ENCODE measurements at places on chromosomes 3 and 15.

DNA sequence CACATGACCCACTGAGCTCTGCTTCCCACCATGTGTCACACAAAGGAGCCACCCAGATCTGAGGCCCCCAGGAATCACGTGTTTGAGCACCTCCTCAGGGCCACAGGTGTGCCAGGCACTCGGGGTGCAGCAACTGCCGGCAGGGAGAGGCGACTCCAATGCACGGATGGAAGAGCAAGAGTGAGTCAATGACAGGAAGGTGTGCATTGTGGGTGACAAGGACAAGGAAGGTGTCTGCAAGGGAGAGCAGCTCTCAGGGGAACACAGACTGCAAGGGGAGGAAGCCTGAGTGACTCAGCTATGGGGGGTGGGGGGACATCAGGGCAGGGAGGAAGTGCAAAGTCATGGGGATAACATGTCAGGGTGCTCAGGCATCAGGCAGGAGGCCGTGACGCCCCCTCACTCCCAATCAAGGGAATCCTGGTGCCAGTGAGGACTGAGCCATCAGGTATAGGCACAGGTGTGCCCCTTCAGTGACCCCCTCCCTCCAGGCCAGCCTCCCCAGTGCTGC, 67.4 kb downstream of the NUP210 start:
- peak; percentile 49 for DNase-seq

GRCh38 chr3:87136066-87136596, 91.0 kb upstream of the CHMP2B start:
- no peak for DNase-seq

DNA sequence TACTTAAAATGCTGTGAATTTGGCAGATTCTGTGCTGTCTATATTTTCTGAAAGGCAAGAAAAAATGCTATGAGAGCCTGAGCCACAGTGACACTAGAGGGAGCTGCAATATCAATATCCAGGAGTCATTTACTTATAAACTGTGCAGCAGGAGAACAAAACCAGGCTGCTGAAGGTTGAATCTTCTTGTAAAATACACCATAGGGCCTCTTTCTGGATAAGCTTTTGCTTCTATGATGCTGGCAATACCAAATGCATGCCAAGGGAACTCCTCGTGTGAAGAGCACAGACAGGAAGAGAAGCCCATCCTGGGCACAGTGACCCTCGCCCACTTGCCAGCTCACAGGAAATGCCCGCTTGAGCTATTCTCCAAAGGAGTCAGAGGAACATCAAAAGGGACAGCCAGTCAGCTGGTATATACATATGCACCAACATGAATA, 48.0 kb upstream of the TSPAN3 start:
- peak; percentile 21 for DNase-seq

GRCh38 chr3:122942937-122943827, 84.4 kb downstream of the SEMA5B start:
- peak; percentile 20 for DNase-seq

- DNase-seq = no peak
Measured at GRCh38 chr3:171778493-171778892, 31.8 kb downstream of the PLD1 start.

GRCh38 chr15:67065531-67066005, at the start of gene SMAD3:
Gene SMAD3 (plus strand): TSS chr15:67065602. CDS start chr15:67066155, 553 bp downstream.
- DNase-seq = peak; percentile 71

DNA sequence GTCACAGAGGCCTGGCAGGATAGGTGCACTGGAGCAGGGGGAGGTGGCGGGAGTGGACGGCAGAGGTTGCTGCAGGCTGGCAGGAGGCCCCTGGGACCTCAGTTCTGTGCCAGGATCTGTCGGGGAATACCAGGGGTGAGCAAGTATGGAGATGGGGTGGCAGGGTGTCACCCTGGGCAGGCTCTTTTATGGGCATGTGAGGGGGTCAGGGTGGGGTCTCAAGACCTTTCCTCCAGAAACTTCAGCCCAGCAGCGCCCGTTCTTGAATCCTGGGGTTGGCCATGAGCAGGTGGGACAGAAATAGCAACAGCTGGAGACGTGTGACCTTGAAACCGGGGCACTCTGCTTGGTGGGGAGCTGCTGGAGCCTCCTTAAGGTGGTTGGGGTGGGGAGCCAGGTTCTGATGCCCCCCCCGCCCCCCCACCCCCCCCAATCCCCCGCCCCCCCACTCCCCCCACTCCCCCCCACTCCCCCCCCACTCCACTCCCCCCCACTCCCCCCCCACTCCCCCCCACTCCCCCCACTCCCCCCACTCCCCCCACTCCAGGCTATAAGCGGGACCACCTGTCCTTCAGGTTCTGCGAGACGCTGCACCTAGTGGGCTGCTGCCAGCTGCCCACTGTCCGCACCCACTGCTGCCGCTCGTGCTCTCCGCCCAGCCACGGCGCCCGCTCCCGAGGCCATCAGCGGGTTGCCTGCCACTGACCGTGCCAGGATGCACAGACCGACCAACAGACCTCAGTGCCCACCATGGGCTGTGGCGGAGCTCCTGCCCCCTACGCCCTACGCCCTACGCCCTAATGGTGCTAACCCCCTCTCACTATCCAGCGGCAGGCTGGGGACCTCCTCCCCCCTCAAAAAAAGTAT, 84.9 kb downstream of the TBC1D2B start:
- no peak for DNase-seq

GRCh38 chr15:58551084-58551763, 119.4 kb downstream of the LIPC start:
- no peak for DNase-seq

GRCh38 chr3:186879781-186880180, 37.3 kb downstream of the ADIPOQ start:
- DNase-seq = no peak

DNA sequence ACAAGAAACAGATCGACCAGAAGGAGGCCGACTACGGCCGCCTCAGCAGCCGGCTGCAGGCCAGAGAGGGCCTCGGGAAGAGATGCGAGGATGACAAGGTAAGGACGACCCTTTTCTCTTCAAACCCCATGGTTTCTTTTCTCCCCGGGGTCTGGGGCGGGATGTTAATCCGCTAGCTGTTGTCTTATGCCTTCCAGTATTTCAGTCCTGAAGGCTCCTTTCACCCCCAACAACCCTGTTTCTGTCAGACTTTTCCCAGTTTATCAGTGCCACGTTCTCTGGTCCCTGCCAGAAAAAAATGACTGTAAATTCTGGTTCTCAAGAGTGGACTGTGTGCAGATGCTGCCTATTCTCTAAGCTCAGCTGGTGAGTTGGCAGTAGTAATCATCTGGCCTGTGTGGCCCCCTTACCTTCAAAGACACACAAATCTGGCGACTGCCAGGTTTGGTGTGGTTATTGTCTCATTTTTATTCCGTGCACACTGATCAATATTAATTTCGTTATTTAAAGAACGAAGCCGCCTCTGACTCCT, 806 bp downstream of the GOLM2 start:
- DNase-seq = no peak

GRCh38 chr15:31828594-31828993, 201.7 kb upstream of the CHRNA7 start:
- no peak for DNase-seq

DNA sequence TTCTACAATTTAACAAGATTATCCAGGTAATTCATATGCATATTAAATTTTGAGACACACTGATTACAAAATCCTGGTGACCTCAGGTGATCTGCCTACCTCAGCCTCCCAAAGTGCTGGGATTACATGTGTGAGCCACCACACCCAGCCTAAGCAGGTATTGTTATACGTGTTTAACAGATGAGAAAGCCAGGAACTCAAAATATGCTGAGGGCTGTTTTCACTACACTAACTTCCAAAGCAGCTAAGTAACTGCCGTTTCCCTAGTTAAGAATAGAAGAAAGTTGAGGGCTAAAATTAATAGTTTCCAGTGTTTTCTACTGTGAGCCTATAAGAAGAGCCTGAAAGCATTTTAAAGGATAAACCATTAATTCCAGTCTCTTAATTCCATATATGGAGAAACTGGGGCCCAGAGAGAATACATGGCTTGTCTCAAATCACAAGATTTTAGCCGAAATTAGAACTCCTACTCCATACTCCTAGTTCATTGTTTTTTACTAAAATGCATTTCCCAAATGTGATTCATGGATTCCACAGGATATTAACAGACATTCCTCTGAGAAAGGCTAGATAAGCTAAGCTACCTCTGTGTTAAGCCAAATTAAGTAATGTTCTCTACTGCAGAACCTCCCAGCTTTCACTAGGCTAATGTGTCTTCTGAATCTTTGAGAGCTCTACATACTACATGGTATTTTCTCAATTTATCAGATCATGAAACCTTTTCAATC, 17.0 kb upstream of the AVEN start:
- DNase-seq = no peak

GRCh38 chr15:27933562-27933961, 165.6 kb downstream of the OCA2 start:
- no peak for DNase-seq

DNA sequence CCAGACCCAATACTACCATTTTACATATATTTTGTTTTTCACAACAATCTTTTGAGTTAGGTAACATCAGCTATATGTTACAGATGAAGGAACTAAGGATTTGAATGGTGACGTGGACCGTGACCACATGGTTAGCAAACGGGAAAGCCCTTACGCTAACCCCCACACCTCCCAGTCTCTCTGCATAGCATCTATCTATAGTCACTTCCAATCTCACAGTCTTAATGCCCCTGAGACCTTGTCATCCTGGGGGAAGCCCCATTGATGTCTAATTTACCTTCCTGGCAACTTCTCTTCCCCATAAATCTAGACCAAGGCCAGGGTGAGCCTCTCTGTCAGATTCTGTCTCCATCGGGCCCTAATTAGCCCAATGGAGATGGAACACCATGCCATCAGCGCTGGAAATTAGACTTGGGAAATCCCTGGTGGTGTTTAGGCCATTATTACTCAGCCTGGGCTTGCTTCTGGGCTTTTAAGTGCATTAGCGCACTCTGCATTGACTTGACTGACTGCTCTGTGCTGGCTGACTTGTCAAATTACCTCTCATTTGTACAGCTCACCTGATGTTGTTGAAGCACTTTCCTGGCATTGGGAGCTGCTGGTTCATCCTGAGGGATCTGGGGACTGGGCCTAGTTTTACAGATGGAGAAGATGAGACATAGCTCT, 34.0 kb upstream of the SH3GL3 start:
- no peak for DNase-seq

DNA sequence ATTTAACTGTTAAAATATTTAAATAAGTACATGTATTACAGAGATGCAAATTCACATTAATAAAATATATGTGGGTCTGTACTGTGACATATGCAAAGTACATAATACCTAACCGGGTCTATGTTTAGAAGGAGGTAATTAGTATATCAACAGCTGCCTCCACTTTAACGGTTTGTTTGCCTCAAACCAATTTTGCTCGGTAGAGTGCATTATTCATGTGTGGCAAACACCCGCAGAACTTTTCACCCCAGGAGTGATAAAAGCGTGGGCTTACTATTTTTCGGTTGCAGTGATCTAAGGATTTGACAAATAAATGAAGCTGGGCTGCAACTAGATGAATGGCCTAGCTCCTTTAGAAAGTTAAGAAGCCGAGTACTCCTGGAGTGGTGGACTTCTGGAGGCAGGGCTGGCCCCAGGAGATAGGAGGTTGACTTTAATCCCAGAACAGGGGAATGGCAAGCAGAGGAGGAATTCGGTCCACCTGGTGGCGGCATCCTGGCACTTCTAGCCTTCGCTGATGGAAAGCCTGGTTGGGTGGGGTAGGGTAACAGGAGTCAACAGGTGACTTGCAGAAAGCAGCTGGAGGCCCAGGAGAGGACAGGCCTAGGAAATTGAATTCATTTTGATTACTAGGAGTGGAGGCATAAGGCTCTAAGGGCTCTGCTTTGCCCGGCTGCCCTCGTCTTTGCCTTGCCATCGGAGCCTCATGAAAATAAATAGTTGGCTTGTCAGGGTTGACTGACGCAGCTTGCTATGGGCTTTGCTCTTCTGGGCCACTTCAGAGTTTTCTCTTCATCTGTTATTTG, 2.4 kb downstream of the SLCO3A1 start:
- DNase-seq = peak; percentile 8

DNA sequence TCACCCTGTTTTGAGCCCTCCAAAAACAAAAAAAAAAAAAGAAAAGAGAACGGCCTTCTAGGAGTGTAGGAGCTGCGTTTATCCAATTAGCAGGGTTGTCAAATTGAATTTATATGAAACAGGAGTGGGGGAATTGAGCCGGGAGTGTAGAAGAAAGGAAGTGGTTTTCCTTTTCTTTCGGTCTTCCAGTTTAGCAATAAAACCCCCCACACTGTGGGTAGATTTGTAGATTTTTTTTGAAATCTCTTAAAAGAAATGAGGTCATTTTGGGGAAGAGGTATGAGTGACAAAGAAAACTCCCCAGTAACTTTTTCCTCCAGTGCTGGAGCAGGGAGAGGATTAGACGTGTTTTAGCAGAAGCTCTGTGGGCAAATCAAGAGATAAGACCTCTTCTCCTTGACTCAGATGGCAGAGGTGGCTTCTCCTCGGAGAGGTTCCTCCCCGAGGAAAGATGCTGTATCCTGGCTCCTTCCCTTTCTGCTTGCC, 30.8 kb downstream of the BOC start:
- DNase-seq = no peak

Data from activated gamma-delta T cell treated with Interleukin-2 at 50 U/mL for 16 hours (primary cell).